ENCODE measurements at places on chromosomes 6 and 20.

- DNase-seq: no peak
Measured at GRCh38 chr6:72348926-72349325, 272.9 kb upstream of the KCNQ5 start.

GRCh38 chr6:3722785-3723184 lies 28.7 kb downstream of the PXDC1 start:
- DNase-seq: no peak

DNA sequence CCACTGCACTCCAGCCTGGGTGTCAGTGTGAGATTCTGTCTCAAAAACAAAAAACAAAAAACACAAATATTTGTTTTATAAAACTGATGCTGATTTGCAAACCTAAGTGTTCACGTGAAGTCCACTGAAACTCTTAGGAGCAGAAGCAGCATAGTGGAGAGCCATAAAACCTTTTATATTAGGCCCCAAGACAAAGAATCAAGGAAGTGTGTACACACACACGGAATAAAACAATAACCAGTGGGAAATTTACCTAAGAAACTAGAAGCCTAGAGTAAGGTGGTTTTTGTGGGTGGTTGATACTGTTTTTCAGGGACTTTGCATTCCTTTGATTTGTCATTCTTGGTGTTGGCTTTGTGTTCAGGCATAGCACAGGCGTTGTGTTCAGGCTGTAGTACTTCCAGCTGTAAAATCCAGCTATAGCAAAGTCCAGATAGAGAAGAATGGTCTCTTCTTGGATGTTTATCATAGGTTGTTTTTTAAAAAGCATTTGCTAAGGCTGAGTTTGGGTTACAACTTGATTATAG lies 61.3 kb downstream of the ATRN start:
- no peak for DNase-seq

DNA sequence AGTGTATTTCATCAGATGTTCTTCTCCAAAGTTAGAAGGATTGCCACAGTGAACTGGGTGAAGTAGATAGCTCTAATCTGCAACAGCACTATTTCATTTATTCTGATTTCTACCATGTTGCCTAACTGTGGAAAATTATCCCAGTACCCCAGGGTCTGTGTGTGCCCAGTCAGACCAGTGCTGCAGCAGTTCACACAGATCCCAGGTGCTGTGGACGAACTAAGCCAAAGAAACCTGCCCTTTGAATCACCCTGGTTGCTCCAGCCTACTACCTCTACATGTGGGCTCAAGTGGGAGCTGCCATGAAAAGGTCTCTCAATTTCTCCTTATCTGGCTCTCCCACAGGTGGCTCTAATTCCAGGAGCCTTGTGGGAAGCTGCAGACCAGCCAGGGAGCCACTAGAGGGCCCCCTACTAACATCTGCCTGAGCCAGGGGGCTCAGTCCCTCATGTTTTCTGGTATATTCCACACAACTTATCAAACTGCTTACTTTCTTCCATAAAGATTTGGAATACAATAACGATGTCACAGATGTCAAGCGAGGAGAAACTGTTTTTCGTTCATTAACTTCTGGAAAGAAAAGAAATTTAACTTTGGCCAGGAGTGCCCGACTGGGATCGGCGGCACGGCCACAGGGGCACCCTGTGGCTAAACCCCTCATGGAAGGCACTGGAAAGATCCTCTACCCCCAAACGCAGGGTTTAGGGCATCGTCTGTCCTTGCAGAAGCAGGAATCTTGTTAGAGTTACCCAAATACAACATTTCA lies 31.6 kb upstream of the LY86 start:
- peak; percentile 68 for DNase-seq

- DNase-seq: peak; percentile 75
Measured at GRCh38 chr6:27791182-27791943, 120.8 kb downstream of the OR2B2 start.

- no peak for DNase-seq
Measured at GRCh38 chr6:159168536-159169192, 536 bp upstream of the FNDC1 start.

DNA sequence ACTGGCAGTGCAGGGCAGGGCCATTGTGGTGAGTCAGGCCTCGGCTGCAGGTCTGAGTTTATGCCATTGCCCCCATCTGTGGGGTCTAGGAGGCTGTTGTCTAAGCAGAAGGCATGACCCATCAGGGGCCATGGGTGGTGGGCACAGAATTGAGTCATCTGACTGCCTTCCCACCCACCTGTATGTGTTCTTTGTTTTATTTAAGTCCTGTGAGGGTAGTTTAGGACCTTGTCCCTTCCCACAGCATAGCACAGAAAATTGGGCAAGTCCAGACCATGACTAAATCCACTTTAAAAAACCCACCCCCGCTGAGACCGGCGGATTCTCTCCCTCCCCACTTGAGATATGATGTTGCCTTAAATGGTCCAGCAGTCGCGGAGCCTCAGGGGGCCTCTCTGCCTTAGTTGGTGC lies 40.3 kb downstream of the ERMARD start:
- no peak for DNase-seq

DNA sequence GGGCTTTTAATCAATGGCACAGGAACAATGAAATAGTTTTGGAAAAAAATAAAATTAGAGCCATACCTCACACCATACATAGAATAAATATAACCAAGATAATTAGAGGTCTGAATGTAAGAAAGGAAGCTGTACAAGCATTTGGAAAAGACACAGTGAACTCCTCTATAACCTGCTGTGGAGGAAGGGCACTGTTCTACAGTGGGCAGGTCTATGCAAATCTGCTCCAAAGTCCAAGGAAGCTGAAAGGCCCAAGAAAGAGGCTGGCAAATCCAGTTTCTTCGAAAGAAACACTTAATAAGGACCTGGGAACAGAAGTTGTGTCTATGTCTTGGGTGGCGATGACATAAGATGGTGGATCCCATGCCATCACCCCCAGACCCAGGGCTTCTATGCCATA lies 169.4 kb upstream of the RALGAPA2 start:
- DNase-seq: no peak

DNA sequence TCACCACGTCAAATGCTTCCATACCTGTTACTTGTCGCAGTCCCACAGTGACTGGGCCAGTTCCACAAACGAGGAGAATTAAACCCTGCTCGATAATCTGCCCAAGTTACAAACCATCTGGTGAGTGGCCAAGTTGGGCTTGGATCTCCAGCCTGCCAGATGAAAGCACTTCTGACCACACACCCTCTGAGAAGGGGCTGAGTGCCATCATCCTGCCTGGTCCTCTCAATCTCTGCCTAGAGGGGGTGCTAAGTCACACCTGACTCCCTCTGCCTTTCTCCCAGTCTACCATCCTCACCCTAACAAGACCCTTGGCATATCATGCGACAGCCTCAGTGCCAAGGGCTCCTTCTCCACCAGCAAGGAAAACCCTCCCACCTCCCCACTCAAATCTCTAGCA lies 15.8 kb downstream of the RRP36 start:
- DNase-seq: no peak

- DNase-seq: peak; percentile 77
Measured at GRCh38 chr6:111805511-111806164, 67.6 kb downstream of the FYN start.

- no peak for DNase-seq
Measured at GRCh38 chr6:12873691-12874090, 157.1 kb downstream of the PHACTR1 start.

DNA sequence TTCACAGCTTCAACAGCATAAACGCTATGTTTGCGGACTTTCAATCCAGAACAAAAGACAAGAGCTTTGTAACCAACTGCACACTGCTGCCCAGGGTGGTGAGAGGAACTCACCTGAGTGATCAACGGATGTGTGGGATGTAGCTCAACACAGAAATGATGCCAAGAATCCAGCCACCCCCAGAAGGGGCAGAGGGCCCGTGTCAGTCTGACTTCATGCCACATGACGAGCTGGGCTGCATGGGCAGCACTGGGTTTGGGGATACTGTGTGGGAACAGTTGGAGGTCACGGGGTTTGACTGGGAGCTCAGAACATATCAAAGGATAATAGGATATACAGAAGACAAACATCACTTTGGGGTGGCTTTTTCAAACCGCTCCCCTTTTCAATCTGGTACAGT lies 79.4 kb upstream of the TRAF3IP2 start:
- DNase-seq: no peak

DNA sequence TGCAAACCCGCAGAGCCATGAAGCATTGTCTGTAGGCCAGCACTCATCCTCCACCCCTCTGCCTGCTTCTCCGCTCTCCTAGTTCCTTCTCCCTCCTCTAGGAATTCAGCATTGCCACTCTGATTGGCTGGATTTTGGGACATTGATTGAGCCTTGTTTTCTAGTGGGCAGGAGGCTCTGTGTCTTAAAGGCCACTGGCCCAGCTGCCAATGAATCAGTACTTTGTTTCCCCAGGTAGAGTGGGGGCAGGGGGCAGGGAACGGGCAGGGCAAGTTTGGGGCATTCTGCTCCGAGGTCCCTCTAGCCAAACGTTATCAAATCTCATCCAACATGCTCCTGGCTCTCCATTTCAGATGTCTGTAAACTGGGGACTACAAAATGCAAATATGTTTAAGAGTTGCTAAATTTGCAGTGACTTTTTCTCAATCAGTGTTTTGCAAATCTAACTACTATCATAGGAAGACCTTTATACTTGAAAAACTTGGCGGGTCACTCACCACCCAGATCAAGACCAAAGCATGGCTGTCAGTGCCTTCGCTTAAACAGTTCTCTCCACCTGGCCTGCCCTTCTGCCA lies 10.4 kb upstream of the BPI start:
- DNase-seq: no peak

GRCh38 chr20:59123011-59123677 lies 40.5 kb upstream of the ZNF831 start:
- DNase-seq: no peak

DNA sequence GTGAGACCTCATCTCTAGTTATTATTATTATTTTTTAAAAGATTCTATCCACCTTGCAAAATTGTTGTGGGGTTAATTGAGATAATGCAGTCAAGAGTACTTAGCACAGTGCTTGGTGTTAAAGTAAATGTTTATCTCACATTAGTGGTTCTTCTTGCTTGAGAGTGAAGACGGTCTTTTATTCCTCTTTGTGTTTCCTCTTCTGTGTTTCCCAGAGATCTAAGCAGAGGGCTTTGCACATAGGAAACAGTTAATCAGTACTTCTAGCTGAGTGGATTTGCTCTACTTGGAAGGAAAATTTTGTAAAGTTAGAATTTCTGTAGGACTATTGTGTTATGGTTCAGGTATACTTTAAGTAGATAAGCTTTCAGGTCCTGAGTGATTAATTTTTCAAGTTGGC lies 3.5 kb downstream of the ARMC2 start:
- no peak for DNase-seq

DNA sequence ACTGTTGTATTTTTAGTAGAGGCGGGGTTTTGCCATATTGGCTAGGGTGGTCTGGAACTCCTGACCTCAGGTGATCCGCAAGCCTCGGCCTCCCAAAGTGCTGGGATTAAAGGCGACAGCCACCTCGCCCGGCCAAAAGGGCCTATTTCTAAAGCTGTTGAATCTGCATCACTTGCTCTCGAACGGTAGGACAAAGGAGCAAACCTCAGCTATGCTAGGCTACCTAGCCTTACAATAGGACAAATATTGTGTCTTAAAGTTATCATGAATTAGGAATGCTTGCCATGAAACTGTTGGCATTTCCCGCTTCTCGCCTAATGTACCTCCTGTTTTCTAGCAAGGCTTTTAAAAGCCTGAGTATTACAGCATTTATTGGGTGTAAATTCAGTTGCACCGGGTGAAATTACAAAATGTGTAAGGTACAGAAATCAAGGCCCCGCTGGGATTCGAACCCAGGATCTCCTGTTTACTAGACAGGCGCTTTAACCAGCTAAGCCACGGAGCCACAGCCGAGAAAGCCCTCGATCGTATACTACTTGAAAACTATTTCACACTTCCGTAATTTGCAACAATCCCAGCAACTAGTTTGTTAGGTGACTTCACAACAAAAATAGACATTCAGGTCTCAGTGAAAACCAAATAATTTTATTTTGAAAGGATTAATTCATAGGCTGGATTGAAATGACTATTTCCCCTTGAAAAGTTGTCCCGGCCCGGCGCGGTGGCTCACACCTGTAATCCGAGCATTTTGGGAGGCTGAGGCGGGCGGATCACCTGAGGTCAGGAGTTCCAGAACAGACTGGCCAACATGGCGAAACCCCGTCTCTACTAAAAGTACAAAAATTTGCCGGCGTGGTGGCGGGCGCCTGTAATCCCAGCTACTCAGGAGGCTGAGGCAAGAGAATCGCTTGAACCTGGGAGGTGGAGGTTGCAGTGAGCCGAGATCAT lies 211.6 kb upstream of the ZNF184 start:
- peak; percentile 63 for DNase-seq

DNA sequence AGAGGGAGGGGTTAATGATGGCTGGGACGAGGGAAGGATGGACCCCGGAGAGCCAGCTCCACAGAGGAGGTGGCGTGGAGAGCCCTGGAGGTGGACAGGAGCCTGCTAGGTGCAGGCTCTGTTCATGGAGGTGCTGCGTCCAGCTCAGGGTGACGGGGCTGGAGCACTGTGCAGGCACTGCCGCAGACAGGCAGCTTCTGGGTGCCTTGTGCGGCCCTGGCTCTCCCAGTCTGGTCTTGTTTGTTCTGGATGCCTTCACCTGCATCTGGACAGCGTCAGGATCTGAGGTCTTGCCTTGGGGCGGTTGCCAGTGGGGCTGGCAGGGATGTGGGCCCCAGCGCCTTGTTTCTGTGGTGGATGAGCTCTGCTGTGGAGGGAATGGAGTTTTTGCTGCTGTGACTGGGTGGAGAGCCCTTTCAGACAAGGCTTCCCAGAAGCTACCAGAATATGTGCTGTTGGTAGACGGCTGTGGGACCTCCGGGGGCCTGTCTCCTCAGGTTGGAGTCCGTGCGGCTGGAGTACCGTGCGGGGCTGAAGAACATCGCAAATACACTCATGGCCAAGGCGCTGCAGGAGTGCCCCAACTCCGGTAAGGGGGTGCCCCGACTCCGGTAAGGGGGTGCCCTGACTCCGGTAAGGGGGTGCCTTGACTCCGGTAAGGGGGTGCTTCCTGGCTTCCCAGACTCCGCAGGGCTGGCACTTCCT lies 7.8 kb upstream of the C20orf204 start:
- DNase-seq: no peak

Data from suppressor macrophage treated with lipopolysaccharide for 1 hour (primary cell).